ENCODE measurements at places on chromosomes 2 and 18.

- no peak for DNase-seq
Observed at GRCh38 chr2:117775703-117776219, 38.7 kb upstream of the DDX18 start.

- no peak for DNase-seq
Observed at GRCh38 chr2:238945433-238946150, 97.7 kb downstream of the TWIST2 start.

GRCh38 chr2:60527762-60528161, 25.7 kb downstream of the BCL11A start:
- DNase-seq: no peak

DNA sequence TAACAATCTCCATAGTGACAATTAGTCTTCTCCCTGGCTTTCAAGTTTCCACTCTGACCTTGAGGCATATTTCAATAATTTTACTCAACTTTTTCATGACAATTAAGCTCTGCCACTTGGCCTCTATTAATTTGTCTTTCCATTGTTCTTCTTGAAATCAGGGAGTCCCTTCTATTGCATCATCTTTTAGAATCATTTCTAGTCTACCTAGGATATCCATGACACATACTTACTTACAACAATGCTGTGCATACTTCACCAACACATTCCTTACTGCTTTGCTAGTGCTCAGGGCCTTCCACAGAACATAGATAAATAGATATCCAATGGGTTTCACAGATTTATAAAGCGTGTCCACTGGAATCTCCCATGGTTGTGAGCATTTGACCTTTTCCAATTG, 331.5 kb upstream of the LRP1B start:
- DNase-seq: no peak

GRCh38 chr2:21052044-21052443, 8.2 kb upstream of the APOB start:
- DNase-seq: no peak

DNA sequence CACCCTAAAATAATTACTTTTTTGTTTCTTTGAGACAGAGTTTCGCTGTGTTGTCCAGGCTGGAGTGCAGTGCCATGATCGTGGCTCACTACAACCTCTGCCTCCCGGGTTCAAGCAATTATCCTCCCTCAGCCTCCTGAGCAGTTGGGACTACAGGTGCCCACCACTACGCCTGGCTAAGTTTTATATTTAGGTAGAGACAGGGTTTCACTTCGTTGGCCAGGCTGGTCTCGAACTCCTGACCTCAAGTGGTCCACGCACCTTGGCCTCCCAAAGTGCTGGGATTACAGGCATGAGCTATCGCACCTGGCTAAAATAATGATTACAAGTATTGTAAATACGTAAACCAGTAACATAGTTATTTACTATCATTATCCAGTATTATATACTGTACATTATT, 257.4 kb upstream of the SP5 start:
- no peak for DNase-seq

DNA sequence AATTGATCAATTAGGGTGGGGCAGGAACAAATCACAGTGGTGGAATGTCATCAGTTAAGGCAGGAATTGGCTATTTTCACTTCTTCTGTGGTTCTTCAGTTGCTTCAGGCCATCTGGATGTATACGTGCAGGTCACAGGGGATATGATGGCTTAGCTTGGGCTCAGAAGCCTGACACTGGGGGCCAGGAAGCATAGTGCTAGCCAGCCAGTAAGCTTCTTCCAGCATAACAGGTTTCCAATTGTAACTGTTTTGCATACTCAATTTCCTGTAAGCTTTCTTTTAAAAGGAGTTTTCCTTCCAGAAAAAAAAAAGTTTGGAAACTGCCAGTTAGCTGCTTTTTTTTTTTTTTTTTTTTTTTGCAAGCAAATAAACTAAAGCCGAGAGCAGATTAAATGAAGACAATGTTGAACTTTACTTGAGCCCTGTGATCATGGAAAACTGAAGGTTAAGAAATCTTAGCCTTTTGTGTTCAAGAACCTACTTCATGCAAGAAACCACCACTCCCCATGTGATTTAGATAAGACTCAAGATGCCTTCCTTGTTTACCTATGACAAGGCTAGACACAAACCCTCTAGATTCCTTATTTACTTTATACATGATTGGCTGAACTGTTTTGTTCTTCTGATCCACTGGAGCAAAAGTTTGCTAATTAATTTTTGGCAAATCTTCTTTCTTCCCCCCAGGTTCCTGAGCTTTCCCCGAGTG, 126.9 kb upstream of the LINC00305 start:
- DNase-seq: no peak

GRCh38 chr2:178846458-178846802, 39.2 kb upstream of the TTN start:
- no peak for DNase-seq

Measured in RPMI8226 (cell line).